Skeletal muscle cell (primary cell): ENCODE measurements at places on chromosomes 11 and 22.

- no peak for DNase-seq
These were observed 83.4 kb downstream of the CEP164 start for GRCh38 chr11:117410861-117411710.

- no peak for DNase-seq
These were observed 42.5 kb downstream of the DGCR2 start for GRCh38 chr22:19079691-19080090.

DNA sequence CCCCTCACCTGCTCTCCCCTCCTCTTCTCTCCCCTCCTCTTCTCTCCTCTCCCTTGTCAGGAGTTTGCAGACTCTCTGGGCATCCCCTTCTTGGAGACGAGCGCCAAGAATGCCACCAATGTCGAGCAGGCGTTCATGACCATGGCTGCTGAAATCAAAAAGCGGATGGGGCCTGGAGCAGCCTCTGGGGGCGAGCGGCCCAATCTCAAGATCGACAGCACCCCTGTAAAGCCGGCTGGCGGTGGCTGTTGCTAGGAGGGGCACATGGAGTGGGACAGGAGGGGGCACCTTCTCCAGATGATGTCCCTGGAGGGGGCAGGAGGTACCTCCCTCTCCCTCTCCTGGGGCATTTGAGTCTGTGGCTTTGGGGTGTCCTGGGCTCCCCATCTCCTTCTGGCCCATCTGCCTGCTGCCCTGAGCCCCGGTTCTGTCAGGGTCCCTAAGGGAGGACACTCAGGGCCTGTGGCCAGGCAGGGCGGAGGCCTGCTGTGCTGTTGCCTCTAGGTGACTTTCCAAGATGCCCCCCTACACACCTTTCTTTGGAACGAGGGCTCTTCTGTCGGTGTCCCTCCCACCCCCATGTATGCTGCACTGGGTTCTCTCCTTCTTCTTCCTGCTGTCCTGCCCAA, 1.9 kb upstream of the CNIH2 start:
- no peak for DNase-seq

DNA sequence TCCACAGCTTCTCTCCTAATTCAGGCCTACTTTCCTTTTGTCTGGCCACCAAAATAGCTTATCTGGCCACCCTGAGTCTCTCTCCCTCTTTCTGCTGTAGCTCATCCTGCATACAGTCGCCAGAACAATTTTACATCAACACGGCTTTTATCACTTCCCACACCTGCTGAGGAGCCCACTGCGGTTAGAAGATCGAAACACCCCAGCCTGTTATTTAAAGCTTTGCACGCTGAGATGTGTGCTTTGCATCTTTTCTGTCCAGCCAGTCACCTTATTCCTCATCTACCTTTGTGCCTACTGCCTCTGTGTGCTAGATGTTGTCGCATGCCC, 96.0 kb downstream of the COMMD9 start:
- DNase-seq, result no peak

- no peak for DNase-seq
These were observed 53.4 kb downstream of the KCNJ1 start for GRCh38 chr11:128813729-128814128.

- DNase-seq, result no peak
These were observed 56.4 kb downstream of the IGLL1 start for GRCh38 chr22:23523713-23524112.

DNA sequence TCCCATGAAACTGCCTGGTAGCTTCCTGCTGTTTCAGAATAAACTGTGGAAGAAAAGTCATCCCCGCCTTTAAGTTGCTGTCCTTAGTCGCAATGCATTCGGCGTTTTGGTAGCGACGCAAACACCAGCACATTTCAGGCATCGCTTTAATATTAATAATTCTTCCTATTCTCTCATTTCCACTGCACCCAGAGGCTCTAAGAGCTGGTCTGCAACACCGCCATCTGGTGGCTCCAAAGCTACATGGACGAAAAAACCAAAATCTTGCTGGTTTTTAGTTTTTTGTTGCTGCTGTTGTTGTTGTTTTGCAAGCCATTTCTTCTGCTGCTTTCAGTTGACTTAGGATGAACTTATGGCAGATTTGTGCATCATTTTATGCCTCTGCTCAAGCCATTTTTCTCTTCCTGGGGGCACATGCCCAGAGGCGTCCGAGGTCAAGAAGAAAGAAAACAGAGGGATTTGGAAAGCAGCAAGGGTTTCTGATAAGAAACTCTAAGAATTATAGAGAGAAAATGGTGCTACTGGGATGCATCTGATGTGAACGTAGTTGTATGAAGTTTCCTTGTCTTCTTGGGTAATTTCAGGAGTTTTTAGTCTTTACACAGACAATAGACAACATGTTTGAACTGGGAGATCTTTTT, 345.4 kb upstream of the KIRREL3 start:
- peak; percentile 0 for DNase-seq

DNA sequence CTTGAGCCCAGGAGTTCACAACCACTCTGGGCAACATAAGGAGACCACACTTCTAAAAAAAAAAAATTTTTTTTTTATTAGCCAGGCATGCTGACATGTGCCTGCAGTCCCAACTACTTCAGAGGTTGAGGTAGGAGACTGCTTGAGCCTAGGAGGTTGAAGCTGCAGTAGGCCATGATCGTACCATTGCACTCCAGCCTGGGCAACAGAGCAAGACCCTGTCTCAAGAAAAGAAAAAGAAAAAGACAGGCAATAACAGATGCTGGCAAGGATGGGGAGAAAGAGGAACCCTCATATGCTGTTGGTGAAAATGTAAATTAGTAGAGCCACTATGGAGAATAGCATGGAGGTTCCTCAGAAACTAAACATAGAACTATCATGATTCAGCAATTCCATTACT, 64.8 kb downstream of the PAK1 start:
- no peak for DNase-seq

DNA sequence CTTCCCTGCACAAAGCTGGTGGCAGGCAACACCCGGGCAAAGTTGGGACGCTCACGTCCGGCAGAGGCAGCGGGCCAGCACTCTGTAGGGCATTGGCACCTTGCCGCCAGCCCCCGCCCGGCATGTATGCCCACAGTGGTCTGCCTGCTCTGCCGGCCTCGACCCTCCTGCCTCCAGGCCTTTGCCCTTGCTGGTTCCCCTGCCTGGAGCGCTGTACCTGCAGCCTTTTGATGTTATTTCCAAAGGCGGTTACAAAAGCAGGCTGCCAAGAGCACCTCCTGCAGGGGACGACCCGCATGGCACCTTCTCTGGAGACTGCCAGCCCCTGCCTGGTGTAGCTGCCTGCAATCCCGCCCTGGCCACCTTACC, 56.5 kb upstream of the SHISAL1 start:
- no peak for DNase-seq

DNA sequence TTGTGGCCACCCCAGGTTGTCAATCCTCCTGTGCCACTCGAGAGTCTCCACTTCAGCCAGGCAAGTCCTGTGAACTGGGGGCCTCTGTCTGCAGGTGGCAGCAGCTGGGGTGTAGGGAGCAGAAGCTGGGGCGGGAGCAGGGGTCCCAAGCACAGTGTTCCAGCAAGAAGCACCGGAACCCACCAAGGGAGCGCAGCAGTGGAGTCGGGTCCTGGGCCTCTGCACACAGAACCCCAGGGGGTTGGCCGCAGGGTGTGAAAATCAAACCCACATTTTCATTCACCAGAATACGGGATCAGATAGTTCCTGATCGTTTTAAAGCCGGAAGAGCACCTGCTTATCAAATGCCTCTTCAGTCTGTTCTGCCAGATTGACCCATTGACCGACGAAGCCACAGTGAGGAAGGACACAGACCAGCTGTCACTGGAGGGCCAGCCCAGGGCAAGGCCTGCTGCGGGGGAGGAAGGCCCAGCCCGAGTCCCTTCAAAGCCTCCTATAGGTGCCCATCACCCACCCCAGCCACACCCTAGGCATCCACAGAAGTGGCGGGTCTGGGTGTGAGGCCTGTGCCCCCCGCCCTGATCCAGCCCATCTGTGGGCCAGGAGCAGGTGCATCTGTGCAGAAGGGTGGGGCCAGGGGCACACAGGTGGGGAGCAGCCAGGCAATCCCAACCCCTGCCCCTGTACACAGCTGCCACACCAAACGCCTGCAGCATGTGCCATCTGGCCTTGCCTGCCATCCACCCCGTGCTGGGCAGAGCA, 34.1 kb downstream of the RSPH14 start:
- no peak for DNase-seq

- DNase-seq, result peak; percentile 11
These were observed 3.0 kb upstream of the RFPL3 start for GRCh38 chr22:32354360-32355351.

GRCh38 chr11:74840486-74840885, 91.8 kb downstream of the RNF169 start:
- no peak for DNase-seq

DNA sequence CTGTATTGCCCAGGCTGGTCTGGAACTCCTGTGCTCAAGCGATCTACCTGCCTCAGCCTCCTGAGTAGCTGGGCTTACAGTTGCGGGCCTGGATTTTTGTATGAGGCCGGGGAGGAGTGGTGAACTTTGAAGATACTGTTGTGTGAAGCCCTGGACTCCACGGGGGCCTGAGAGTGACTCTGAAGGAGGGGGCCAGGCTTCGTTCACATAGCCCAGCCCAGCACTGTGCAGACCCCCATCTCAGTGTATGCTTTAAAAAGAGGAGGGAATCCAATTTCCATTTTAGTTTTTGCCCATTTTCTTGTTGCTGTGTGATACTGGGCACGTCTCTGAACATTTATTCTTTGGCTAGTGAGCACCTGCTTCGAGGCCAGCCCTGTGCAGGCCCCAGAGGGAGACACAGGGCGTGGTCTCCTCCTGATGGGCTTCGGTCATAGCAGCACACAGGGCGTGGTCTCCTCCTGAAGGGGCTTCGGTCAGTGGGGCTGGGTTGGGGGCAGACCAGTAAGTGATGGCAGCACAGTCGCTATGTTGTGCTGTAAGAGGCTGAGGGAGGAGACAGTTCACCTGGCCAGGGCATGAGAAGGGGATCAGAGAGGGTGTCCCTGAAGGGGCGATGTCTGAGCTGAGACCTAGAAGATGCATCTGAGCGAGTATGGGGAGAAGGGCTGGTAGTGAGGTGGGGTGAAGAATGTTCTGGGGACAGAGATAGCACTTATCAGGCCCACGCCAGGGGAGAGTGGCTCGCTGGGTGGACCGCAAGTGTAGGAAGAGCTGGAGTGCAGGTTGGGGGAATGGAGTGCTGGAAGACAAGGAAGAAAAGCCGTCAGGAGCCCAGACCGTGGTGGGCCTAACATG, 14.0 kb downstream of the SAMM50 start:
- DNase-seq, result no peak

DNA sequence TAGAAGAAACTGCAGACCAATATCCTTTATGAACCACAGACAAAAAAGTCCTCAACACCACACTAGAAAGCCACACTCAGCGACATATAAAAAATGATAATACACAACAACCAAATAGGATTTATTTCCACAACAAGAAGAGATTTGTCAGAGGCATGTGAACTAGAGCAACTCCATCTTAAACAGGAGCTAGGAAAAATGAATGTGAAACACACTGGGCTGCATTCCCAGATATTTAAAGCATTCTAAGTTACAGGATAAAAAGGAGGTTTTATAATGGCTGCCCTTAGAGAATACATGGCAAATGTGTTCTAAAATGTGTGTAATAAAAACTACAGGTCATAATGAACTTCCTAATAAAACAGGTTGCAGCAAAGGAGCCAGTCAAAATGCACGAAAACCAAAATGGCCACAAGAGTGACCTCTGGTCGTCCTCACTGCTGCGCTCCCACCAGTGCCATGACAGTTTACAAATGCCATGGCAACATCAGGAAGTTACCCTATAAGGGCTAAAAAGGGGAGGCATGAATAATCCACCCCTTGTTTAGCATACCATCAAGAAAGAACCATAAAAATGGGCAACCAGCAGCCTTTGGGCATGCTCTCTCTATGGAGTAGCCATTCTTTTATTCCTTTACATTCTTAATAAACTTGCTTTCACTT, 21.8 kb downstream of the XKR3 start:
- DNase-seq, result no peak

- DNase-seq, result no peak
These were observed 3.8 kb upstream of the CAPN5 start for GRCh38 chr11:77062924-77063323.

GRCh38 chr11:39442177-39442576, 2017.3 kb downstream of the LRRC4C start:
- no peak for DNase-seq
